ENCODE measurements at places on chromosomes 4 and X.

DNA sequence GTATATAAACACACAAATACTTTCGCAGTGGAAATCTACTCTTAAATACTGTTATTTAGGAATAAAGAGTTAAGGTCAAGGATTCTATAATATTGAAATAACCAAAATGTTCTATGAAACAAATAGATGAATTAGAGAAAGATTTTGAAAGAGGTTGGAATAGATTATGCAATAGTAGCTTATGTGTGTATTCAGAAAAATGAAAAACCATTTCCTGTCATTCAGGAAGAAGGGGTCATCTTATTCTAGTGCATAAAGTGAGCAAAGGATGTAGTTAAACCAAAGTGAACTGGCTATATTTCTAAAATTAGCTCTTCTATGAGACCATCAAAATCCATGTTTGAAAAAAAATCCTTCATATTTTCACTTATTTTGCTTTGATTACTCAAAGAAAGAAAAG, 30.0 kb upstream of the MYOZ2 start:
- no peak for DNase-seq

DNA sequence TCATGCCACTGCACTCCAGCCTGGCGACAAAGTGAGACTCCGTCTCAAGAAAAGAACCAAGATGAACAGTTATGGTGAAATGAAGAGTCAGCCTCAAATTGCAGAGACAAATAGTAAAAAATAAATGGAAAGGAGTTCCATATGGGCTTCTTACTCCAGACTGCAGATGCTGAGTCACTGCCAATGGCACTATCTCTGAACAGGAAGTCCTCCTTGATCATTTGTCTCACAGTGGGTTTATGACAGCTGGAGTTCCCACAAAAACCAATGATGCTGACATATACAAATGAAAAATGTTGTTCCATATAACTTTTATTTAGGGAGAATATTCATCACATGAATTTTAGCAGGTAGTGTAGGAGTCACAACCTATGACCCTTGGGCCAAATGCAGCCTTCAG, 631.6 kb downstream of the PCDH18 start:
- DNase-seq, result peak; percentile 63

- no peak for DNase-seq
Observed at GRCh38 chrX:16804923-16805464, 18.7 kb downstream of the TXLNG start.

DNA sequence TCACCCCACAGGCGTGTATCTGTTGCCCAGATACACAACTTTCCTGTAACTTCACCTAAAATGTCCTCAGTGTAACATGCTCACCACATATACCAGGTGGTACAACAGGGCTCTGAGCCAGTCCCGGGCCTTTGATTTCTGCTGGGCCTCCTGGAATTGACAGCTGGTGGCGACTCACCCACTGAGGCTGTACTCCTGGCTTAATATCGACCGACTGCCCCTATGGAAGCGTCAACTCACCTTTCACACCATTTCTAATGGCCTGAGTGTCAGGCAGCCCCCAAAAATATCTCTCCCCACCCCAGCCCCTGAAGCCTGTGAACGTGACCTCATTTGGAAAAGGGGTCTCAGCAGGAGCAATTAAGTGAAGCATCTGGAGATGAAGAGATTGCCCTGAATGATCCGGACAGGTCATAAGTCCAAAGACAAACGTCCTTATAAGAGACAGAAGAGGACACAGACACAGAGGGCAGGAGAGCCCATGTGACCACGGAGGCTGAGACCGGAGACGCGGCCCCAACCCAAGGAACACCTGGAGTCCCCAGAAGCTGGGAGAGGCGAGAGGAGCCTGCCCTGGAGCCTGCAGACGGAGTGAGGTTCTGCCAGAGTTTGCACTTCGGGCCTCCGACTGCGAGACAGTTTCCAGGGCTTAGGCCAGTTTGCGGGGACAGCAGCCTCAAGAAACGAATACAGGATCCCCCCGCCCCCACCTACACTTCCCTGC, 12.6 kb upstream of the MXD4 start:
- DNase-seq, result no peak

- no peak for DNase-seq
Observed at GRCh38 chr4:95214408-95214807, 334.4 kb downstream of the UNC5C start.

GRCh38 chrX:154696676-154697045, 43.3 kb upstream of the CTAG2 start:
- DNase-seq, result peak; percentile 48

GRCh38 chr4:116953947-116954346, 131.4 kb downstream of the TRAM1L1 start:
- no peak for DNase-seq

DNA sequence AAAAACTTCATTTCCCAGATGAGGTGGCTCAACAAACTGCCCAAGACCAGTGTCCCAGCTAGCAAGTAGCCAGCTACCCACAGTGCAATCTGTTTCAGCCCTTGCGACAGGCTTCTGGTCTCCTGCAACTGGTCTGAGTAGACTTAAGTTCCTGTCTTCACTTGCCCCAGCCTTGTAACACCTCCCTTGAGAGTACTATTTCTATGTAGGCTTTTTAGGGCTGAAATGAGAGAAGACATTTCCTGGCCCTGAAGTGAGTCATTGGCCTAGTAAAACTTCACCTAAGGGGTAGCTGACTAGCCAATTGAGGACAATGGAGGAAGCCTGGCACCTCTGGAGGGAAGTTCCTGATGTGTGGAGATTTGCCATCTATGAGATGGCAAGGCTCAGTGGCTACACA, 80.1 kb upstream of the STIM2 start:
- peak; percentile 43 for DNase-seq

GRCh38 chrX:10555846-10556245, 64.5 kb downstream of the MID1 start:
- DNase-seq, result no peak

DNA sequence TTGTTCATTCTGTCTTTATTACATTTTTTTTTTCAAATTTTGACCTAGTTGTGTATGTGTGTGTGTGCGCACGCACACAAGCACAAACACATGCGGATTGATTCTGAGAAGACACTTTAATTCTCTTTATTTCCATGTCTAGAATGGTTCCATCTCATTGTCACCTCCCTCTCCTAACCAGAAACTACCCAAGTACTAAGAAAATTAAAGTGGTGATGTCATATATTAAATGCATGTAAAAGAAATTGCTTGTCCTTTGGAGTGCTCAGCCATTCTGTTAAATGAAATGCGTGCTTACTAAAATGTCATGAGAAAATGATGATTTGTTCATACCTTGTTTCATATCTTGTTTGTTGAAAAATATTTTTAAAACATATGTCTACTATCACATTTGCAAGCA, 1297.0 kb upstream of the TENM3 start:
- DNase-seq, result no peak

GRCh38 chr4:111031596-111031995, 408.7 kb upstream of the PITX2 start:
- DNase-seq, result peak; percentile 68

- DNase-seq, result peak; percentile 11
Observed at GRCh38 chr4:41285202-41285863, 28.6 kb downstream of the UCHL1 start.

DNA sequence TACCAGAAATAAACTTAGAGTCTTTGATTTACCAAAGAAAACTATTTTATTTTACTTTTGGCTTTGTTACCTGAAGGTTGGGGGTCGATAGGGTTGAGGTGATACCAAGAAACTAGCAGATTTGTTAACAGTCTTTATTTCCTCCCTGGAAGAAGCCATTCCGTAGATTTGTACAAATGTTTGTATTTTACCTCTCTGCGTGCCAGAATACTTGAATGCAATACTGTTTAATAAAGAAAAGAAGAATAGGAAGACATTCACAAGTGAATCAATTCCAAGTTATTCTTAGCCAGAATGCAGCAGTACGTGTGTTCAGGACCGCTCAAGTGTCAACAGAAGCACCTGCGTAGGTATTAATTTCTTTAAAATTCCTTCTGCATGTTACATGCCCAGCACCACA, 260.3 kb upstream of the TENM3 start:
- no peak for DNase-seq

- no peak for DNase-seq
Observed at GRCh38 chr4:22650771-22651170, 42.0 kb upstream of the GBA3 start.

DNA sequence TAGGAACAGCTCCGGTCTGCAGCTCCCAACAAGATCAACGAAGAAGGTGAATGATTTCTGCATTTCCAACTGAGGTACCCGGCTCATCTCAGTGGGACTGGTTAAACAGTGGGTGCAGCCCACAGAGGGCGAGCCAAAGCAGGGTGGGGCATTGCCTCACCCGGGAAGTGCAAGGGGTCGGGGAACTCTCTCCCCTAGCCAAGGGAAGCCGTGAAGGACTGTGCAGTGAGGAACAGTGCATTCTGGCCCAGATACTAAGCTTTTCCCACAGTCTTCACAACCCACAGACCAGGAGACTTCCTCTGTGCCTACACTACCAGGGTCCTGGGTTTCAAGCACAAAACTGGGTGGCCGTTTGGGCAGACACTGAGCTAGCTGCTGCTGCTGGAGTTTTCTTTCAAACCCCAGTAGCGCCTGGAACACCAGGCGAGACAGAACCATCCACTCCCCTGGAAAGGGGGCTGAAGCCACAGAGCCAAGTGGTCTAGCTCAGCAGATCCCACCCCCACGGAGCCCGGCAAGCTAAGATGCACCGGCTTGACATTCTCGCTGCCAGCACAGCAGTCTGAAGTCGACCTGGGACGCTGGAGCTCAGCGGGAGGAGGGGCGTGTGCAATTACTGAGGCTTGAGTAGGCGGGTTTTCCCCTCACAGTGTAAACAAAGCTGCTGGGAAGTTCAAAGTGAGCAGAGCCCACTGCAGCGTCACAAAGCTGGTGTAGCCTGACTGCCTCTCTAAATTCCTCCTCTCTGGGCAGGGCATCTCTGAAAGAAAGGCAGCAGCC, 84.6 kb downstream of the THOC2 start:
- DNase-seq, result peak; percentile 48

DNA sequence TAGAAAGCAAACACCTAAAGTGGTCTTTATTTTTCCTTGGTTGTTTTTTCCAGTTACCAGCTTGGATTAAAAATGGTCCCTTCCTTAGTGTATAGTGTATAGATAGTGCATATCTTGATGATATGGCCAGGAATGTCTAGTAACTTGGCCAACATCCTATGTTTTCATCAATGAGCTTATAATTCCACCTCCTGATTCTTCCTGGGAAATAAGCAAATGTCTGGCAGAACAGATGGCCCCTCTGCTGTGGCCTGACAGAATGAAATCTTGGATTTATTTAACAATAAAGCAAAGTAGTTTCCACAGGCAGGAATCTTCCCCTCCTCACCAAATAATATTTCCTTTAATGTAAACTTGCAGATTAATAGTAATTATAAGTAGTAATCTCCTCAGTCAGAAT, 6.1 kb downstream of the SCARB2 start:
- no peak for DNase-seq

- no peak for DNase-seq
Observed at GRCh38 chrX:53486285-53486684, 52.1 kb upstream of the HSD17B10 start.

DNA sequence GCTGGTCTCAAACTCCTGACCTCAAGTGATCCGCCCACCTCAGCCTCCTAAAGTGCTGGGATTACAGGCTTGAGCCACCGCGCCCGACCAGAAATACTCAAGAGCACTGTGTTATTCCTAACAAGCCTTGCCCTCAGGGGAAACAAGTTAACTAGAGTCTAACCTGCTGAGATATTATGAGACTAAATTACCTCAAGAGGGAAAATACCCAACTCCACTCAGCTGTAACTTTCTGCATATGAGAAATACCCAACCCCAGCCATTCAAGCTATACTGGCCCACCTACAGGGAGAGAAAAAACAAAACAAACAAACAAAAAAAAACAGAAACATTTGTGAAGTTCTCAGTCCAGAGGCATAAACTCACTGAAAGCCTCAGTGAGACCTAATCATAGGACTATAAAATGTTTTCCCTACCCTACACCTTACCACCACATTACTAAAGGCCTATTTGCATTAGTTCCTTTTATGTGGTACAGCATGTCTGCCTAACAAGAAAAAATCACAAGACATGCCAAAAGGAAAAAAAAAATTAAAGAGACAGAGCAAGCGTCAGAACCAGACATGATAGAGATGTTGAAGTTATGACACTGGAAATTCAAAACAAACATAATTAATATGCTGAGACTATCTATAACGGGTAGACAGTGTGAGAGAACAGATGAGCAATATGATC, 876.0 kb downstream of the FSTL5 start:
- DNase-seq, result no peak

- no peak for DNase-seq
Observed at GRCh38 chr4:40227284-40227683, 30.5 kb downstream of the RHOH start.

GRCh38 chrX:18449236-18449635, 23.8 kb downstream of the CDKL5 start:
- DNase-seq, result peak; percentile 51

DNA sequence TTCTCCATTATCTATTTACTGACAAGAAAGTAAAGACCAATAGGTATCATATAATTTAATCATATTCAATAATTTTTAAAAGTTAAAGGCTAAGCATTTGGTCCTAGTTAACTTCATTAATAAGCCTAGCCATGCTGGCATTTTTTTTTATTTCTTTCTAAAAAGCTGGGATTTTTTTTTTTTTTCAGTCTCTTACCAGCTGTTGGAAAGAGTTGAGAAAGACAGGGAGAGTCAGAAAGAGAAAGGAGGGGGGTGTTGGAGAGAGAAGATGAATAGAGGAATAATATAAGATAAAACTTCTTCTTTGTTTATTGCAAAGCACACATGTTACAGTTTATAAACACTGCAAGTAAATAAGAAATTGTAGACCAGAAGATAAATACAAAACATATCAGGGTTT, 5.9 kb upstream of the NR3C2 start:
- DNase-seq, result no peak

DNA sequence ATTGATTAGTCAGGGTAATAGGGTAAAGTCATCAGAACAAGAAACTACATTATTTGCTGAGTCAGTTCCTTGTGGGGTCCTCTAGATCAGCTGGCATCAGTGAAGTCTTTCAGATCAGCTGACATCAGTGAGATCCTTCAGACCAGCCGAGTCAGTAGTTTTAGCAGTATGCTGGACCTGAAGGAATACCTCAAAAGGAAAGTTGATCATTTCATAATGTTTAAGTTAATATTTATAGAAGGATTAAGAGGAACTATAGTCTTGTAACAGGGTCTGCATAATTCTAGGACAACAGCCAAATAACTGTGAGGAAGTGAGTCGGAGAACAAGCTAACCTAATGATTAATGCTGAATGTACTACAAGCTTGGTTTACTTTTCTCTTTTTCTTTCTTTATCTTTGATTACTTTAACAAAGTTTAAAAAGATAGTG, 958 bp upstream of the UGT2B7 start:
- DNase-seq, result peak; percentile 39

- DNase-seq, result no peak
Observed at GRCh38 chr4:66855956-66856355, 689.3 kb downstream of the CENPC start.

- no peak for DNase-seq
Observed at GRCh38 chr4:145829629-145830395, 108.8 kb downstream of the ZNF827 start.

- DNase-seq, result no peak
Observed at GRCh38 chr4:182348779-182349326, 105.7 kb downstream of the TENM3 start.

GRCh38 chrX:53244610-53245009, 19.6 kb upstream of the KDM5C start:
- no peak for DNase-seq

- DNase-seq, result no peak
Observed at GRCh38 chr4:9997886-9998285, 23.4 kb downstream of the SLC2A9 start.
